ENCODE measurements at places on chromosomes 5 and 9.

DNA sequence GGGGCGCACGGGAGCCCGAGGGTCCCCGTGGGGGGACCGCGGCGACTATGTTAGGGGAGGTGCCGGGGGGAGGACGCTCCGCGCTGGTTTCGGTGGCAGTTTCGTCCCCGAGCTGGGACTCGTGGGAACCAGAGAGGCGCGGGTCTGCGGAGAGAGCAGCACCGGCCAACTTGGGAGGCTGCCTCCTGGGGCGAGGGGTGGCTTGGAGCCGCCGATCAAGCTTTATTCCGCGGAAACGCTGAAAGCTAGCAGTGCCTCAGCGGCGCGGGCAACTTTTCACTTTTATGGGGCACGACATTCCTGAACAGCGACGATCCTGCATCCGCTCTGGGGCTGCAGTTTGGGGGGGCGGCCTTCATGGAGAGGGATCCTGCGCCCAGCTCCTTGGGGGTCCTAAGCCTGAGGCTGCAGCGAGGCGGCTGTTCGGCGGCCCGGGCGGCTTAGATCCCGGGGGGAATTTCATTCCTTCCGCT, 369 bp downstream of the OCLN start:
- peak; percentile 42 for DNase-seq

DNA sequence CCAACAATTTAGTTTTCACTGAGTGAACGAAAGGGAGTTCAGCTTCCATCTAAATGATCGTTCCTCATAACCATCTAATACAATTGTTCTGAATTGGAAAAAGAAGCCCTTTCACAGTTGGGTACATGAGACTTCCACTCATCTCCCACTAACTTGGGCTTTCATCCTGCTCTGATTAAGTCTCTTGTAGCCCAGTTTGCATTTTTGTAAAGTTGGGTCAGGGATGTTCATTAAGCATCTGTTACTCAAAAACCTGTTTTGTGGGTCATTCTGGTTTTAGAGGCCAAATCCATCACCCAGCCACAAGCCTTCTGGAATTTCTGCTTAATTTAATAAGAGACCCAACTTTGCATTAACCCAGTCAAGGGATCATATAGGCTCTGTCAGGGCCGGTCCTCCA, 385.3 kb downstream of the BNC2 start:
- DNase-seq = no peak

- DNase-seq = peak; percentile 14
Measured at GRCh38 chr5:148205865-148206264, 3.0 kb downstream of the SPINK6 start.

DNA sequence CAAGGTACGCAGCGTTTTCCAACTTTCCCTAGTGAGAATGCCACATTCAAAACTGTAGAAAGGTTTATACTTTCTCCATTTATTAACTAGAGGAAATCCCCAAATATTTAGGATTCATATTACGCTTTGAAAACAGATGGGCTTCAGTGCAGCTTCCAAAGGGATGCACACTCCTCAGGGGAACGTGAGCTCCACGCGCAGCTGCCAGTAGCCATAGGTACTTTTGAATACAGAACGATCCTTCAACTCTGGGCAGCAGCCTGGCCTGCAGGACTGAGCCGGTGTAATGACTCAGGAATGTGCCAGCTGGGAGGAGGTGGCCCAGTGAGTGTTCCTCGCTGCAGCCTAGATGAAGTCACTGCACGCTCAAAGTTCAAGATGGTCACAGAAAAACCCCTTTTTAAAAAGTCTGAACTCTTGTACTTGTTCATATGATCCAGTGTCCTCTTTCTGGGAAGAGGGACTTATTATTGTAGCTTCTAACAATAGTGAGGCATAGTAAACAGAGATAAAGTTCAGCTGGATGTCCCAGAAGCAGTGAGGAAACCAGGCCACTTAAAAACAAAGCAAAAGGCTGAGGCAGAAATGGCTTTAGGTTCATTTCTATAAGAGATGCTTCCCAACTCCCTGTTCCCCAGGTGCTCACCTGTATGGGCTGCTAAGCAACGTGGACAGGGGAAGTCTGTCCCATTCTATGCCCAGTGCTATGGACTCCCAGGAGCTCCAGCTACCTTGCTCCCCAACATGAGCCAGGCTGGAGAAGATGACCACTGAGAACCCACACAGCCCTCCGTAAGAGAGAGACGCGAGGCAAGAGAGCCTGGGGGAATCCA, 130.0 kb downstream of the LHFPL2 start:
- DNase-seq = peak; percentile 96

DNA sequence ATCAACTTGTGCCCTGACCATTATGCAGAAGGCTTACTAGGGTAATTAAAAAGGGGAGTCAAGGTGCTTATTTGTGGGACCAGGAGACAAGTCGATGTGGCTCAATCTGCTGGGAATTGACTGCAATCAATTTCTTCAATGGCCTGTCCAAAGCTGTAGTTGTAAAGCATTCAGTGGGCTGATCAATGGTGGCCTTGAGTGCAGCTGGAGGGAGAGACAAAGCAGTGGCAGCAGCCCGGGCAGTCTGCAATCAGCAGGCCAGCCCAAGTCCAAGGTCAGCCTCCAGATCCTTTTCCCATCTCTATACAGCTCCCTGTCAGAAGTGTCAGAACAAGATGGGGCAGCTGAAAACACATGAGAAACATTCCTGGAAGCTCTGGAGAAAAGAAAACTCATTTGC, 51.0 kb upstream of the BRINP1 start:
- no peak for DNase-seq

DNA sequence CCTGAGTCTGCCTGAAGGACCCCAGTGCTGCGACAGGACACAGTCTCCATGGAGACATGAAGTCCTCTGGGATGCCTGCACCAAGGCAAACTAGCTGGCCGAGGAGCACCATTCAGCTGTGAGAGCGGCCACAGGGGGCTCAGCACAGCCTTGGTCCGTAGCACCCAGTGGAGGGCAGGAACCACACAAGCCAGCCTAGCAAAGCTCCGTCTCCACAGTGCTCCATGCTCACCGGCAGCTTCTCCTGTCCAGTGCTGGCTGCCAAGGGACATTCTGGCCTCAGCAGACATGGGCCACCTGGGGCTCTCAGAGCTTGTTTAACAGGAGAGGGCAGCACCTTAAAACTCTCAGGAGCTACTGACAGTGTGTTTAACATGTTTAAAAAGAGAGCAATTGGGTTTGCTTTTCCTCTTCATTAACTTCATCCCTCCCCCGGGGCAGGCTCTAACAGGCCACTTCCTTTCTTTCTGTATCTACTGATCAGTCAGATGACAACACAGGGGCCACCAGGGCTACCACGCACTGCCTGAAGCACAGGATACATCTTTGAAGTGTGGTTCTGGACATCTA, 57.0 kb downstream of the SECISBP2 start:
- DNase-seq = peak; percentile 56

DNA sequence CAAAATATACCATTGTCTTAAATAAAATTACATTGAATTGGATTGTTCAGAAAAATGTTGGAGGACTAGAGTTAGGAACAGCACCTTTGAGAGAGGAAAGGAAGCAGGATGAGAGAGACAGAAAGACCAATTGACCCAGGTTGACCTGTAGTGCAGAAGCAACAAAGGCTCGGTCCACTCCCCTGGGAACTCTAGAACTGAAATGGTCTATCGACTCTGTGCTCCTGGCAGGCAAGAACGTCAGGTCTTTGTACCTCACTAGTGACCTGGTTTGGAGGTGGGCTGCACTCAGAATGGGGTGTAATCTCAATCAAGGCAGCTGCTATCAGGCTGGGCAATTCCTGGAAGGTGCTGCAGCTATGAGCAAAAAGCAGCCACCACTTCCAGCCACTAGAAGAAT, 110.8 kb downstream of the FAM174A start:
- DNase-seq = no peak

DNA sequence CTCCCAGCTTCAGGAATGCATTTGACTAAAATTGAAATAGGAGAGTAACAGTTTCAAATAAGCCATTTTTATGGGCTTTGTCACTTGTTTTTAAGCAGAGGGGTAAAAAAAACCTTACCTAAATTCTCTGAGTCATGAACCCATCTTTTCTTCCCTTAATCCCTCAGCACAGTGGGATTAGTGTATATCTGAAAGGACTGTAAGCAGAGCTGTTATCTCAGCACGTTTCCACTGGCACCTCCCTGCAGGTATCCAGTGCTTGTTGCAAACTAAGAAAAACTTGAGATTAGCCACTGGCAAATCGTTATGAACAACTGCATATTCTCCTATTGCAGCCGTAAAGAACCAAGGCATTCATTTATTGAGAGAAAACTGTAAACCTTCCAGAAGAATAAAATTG, 872.7 kb downstream of the EFNA5 start:
- DNase-seq = no peak

- DNase-seq = no peak
Measured at GRCh38 chr5:171149772-171150171, 159.3 kb upstream of the TLX3 start.

DNA sequence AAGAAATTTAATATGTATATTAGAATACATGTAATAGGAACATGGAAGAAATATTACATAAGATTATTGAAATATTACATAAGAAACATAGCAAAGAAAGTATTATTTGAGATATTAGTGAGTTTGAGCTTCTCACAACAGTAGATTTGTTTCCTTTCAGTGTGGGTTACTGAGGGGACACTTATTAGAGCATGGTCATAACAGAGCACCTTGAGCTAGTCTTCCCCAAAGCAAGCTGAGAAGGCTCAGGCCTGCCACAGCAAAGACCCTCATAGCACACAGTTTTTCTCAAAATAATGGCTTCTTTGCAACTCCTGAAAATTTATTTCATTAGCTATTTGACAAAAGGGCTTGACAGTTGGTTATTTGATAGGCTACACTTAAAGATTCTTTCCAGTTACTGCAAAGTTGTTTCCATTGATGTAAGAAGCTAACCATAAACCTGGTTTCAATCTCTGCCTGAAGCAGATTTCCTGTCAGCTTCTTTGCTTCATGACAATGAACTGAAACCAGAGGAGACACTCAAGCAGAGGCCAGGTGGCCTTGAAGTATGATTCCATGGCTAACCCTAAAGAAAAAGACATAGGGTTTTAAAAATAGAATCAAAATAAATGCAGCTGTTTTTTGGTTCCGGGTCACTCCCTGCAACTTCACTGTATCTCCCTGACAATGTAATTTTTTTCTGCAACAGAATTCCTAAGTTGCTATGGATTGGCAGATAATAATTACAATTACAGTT, 68.6 kb downstream of the ERMP1 start:
- DNase-seq = no peak

DNA sequence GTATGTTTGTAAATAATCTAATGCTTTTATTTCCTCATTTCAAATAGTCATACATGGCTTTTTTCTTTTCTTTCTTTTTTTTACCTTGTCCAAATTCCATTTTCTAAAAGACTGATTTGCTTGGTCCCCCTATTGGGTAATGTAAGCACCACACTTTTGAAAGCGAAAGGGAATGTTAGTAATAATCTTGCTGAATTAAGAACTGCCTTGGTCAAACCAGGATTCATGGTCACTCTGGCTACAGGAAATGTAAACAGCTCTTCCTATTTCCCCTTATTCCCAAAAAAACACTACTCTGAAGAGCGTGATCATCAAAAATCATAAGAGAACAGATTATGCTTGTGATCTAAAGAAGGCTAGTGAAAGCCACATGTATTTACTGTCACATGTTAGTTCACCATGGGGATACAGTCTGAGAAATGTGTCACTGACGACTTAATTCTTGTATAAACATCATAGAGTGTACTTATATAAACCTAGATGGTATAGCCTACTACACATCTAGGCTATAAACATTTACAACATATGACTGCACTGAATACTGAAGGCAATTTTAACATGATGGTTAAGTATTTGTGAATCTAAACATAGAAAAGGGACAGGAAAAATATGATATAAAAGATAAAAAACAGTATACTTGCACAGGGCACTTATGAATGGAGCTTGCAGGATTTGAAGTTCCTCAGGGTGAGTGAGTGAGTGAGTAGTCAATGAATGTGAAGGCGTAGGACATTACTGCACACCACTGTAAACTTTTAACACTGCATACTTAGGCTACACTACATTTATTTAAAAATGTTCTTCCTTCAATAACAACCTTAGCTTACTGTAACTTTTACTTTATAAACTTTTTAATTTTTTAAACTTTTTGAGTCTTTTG, 75.3 kb downstream of the HMGCR start:
- DNase-seq = peak; percentile 60

GRCh38 chr9:34549407-34549732, 26.6 kb upstream of the ENHO start:
- no peak for DNase-seq

- DNase-seq = no peak
Measured at GRCh38 chr5:93677359-93677891, 64.0 kb downstream of the POU5F2 start.

GRCh38 chr9:104256031-104256695, 162.1 kb downstream of the SMC2 start:
- no peak for DNase-seq

DNA sequence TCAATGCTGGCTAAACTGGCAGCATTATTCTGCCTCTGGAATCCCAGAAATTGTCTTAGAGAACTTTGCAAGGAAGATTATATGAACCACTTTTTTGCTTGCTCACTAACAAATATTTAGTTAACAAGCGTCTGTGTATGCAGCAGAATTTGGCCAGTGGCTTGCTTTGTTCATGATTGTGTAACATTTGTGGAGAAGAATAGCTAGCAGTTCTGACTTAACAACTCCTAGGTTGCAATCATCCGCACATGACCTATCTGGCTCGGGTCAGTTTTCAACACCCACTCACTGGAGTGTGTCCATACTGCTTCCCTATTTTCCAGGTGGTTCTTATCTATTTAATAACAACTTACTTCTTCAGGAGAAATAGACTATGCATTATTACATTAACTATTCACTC, 98.5 kb downstream of the SNX18 start:
- DNase-seq = peak; percentile 83

DNA sequence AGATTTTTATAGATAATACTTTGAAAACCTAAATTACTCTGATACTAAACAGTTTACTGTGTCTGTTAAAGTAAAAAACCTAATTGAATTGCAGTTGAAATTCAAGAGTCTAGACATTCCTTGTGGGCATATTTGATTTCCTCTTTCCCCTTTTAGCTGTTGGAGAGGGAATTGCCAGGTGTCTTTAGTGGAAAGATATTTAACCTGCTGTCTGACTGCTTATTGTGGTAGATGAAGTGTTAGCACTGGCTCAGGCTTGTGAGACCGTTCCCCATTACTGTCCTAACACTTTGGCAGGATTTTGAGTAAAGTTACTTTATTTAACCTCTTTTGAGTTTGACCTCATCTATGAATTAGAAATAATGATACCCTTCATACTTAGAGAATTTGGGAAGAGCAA, 16.4 kb downstream of the MAP3K1 start:
- DNase-seq = no peak

DNA sequence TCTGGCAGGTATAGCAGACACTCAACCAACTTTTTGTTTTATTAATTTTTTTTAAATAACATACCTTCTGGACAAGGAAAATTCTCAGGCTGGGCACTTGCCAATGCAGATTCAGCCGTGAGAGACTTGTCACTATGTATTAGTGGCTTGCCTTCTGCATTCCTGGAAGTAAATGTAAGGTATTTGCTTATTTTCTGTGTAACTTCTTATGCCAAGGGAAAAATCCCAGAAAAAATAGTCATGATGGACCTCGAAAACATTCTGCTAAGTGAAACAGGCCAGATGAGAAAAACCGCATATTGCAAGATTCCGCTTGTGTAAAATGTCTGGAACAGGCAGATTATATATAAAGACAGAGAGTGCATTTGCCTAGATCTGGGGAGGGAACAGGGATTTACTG, 260.3 kb upstream of the DAPK1 start:
- DNase-seq = no peak

GRCh38 chr5:14959399-14960119, 88.0 kb upstream of the ANKH start:
- no peak for DNase-seq

- no peak for DNase-seq
Measured at GRCh38 chr9:129852579-129852978, 17.3 kb downstream of the USP20 start.

All from suppressor macrophage treated with lipopolysaccharide for 1 hour (primary cell).